Hematopoietic multipotent progenitor cell treated with erythropoietin and hydrocortisone succinate and interleukin-3 and kit ligand, for 17 days (in vitro differentiated cells): ENCODE measurements at places on chromosomes 12 and 14.

- no peak for DNase-seq
These were observed 60.5 kb downstream of the ESR2 start for GRCh38 chr14:64233531-64234190.

GRCh38 chr14:29453045-29453444 lies 474.6 kb downstream of the PRKD1 start:
- DNase-seq = no peak

GRCh38 chr14:91837076-91837475 lies 30.3 kb downstream of the TC2N start:
- no peak for DNase-seq

DNA sequence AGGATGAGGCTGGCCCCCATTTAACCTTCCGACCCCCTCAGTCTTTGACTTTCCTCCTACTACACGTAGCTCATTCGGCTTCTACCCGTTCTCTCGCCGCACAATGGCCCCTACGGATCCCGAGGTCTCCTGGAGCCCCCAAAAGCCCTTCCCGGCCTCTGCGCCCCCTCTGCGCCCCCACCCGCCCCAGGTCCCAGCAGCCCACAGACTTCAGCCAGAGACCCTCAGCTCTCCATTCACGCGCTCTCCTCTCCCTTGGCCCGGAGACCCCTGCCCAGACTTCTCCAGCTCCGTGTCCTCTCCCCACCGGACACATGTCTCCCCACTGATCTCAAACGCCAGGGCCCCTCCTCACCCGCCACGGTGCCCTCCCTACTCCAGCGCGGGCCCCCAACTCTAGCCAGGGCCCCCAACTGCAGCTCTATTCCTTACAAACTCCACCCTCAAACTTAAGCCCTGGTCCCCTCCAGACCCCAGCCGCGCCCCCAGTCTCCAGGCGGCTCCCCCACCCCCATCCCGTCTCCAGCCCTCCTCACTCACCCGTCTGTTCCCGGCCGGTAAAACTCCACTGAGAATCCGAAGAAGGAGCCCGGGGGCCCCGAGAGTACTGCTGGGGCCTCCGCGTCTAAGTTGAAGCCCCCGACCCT lies 502 bp downstream of the ITGA5 start:
- no peak for DNase-seq

- DNase-seq = no peak
These were observed 476.6 kb downstream of the DIO2 start for GRCh38 chr14:79734656-79735055.

DNA sequence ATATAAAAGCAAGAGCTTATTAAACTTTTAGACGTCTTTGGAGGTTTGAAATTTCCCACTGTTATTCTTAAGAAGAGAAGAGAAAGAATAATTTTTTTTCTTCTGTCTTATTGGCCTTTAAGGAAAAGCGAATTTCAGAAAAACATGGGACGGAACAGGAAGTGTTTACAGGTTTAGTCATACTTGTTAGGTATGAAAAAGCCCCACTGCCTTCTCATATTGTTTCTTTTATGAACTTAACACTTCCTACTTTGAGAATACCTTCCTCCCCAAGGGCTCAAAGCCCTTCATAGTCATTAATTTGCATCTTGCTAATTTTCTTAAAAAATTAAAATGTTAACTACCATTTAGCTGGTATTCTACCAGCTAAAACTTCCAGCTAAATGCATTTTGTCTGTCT lies 82.0 kb downstream of the ETV6 start:
- no peak for DNase-seq

DNA sequence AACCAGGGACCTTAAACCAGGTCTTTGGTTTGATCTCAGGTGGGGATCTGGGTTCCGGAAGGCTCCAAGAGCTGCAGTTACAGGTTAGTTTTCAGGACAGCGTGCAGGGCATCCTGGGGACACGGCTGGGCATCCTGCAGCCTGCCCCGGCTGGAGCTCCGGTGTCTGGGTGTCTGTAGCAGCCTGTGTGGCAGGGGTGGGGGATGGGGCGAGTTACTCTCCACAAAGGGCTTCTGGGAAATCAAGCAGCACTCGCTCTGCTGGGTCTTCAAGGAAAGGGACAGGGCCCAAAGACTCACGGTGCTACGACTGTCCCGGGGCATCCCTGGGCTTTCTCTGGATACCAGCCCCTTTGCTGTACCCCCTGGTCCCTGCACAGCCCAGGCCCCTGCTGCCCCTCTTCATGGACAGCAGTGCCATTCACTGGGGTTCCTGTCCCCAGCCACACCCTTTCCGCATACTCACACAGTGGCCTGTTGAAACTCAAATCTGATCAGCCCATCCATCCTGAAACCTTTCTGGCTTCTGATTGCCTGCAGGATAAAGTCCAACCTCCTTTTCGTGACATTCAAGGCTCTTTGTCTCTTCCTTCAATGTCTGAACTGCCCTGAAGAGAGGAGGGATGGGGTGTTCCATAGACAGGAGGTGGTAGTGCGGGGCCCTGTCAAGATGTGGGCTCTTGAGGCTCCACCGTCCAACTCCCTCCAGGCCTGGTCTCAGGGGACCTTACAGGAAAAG lies 22.2 kb upstream of the PPP1R13B start:
- DNase-seq = no peak

DNA sequence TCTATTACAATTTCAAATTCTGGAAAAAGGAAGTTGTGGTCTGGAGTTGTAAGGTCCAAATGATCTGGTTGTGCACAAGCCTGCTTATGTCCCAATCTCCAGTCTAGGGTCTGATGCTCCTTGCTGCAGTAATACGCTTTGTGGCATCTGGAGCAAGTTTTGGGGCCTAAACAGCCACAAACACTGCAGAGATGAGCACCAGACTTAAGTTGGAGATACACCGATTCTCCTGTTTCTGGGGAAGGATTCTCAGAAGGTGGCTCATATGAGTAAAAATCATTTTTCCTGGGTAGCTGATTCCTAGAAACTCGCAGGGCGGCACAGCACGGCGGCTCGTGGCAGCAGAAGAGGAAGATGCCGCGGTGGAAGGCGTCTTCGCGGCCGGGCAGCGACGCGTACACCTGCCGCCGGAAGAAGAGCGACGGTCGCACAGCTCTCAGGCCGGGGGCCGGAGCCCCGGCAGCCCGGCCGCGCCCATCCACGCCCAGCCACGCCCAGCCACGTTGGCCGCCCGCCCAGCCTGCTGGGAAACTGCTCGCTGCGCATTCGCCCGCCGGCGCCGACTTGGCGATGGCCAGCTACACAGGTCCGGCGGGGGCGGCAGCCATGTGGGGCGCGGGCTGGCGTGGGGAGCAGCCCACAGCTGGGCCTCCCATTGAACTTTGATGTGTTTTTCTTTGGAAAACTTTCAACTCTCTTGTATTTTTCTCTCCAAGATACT lies 129.0 kb downstream of the ASCL4 start:
- peak; percentile 65 for DNase-seq

DNA sequence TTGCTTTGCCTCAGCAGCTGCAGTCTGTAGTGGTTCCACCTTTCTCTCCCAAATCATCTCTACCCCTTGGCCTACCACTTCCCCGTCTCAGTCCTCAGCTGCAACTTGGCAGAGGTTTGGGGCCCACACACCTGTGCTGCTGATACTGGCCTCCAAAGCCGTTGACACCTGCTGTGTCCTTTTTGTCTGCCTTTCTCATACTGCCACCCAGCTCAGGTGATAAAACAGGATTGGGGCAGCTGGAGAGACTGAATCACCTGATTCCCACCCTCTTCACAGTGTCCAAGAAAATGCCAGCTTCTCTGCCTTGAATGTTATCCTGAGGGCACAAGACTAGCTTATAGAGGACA lies 103.7 kb downstream of the ETV6 start:
- DNase-seq = no peak

DNA sequence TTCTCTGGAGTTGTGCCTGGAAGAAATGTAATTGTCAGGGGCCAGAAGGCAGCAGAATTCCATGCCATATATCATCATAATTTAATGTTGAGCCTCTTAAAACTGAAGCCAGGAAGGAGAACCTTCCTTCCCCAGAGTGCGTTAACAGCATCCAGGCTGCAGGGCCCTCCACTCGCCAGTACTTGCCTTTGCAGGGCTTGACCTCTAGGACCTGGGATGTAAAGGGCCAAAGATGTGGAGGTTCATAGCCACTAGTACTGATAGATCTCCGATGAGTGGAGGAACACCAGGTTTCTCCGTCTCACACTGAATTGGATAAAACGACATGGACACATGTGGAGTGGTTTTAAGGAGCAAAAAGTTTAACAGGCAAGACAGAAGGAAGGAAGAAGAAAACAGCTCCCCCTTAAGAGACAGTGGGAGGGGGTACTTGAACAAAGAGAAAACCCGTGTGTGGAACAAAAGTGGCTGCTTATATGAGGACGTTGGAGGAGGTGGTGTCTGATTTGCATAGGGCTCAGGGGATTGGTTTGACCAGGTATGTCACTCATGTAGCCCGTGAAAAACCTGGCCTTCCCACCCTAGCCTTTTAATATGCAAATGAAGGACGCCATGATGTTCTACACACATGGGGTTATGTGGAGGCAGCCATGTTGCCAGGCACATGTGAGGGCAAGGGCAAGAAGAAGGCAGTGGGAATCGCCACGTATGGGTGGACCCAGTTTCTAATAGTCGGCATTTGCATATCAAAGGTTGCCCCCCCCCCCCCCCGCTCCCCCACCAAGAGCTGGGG lies 38.8 kb upstream of the WSCD2 start:
- DNase-seq = no peak

- DNase-seq = no peak
These were observed 413.9 kb downstream of the GALC start for GRCh38 chr14:87579036-87579435.

DNA sequence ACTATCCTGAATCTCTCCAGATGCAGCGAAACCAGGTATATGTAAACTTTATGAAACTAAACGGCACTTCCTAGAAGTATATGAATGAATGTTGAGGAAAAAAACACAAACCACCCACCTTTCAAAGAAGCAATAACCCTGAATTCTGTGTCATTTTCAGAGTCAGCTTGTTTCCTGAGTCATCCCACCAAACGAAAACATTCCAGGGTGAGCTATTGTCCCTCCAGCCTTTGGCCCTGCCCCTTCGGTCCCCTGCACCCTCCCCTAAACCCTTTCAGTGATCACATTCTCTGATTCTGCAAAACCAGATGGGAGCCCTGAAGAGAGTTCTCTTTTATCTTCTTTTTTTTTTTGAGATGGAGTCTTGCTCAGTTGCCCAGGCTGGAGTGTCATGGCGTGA lies 202.6 kb upstream of the ALG10B start:
- DNase-seq = no peak

- DNase-seq = no peak
These were observed 1.4 kb downstream of the WSB2 start for GRCh38 chr12:118059341-118060191.

DNA sequence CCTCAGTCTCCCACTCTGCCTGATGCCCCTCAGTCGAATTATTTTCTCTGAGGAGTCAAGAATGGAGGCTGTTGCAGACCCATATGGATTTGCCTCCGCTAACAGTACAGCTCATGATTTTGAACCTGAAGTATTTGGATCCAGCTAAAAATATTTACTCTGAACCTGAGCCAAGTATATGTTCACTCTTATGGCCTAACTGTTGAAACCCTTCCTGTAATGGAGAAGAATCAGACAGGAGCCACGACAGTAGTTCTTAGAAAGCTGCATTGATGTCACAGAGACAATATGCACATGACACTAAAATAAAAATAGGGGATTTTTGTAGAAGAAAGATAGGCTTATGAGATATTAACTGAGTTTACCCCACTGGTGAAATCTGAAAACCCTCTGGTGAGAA lies 1128.3 kb upstream of the FLRT2 start:
- no peak for DNase-seq

DNA sequence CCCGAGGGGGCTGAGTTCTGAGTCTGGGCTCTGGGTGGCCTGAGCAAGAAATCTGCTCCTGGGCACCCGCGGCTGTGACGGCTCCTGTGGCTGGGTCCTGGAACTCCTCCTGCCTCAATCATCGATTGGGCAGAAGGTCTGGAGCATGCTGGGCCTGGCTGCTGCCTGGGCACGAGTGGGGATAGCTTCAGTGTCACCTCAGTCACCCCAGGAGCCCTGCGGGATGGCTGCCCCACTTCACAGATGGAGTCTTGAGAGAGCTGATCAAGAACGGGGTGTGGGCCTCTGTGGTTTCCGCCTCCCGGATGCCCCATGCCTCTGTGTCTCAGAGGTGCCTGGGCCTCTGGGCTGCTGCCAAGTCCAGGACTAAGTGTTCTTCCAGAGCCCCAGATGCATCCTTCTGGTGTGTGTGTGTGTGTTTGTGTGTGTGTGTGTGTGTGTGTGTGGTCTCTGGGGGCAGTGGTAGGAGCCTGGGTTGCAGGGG lies 185.6 kb upstream of the C14orf180 start:
- DNase-seq = no peak

- no peak for DNase-seq
These were observed 7.0 kb downstream of the TMEM121 start for GRCh38 chr14:105533391-105533790.

GRCh38 chr14:34201909-34202637 lies 251.2 kb upstream of the EGLN3 start:
- DNase-seq = no peak
